ENCODE measurements at places on chromosomes 1 and 21.

DNA sequence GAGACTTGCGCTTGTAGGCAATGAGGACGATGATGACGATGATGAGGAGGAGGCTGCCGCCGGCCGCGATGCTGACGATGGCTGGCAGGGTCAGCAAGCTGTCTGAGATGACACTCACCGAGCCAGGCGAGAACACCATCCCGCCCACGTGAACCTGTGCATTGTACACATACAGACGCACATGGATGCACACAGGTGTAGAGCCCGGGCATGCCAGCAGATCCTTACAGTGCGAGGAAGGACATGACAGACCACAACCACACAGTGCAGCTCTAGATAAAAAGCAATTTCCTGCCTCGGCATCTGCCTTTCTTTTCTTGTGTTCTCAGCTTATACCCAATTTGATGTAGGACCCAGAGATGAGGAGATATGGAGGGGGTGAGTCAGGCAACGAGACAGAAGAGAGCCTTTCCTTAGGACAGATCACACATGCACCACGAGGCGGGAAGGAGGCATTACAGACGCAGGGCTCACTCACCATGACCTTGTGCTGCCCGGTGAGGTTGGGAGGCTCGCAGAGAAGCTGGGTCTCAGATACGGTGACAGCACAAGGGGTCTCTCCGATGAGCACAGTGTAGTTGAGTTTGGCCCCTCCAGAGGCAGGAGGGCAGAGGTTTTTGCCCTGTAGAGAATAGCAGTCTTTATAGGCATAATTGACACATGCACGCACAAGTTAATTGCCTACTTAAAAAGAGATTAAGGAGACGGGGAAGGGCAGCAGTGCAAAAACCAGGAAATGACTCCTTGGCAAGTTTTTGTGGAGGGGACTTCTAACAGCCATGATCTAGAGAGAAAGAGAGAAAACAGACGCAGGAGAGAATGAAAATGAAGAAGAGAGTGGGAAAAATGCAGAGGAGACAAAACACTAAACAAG is 133.9 kb upstream of the CD34 start:
- DNase-seq, result no peak

DNA sequence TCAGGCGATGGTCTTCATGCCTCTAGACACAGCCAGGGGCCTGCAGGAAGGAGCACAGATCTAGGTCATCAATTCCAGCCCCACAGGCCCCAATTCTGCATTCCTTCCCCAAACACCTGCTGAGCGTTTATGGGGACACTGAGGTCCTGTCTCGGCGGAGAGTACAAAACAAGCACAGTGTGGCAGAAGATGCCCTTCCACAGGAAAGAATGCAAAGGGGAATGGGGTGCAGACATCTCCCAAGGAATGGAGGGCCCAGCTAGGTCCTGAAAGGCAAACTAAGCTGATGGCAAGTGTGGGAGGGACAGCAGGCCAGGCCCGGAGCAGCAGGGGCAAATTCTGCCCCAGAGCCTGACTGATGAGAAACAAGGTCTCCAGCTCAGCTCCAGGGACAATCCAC is 3.5 kb upstream of the S100A8 start:
- DNase-seq, result no peak

DNA sequence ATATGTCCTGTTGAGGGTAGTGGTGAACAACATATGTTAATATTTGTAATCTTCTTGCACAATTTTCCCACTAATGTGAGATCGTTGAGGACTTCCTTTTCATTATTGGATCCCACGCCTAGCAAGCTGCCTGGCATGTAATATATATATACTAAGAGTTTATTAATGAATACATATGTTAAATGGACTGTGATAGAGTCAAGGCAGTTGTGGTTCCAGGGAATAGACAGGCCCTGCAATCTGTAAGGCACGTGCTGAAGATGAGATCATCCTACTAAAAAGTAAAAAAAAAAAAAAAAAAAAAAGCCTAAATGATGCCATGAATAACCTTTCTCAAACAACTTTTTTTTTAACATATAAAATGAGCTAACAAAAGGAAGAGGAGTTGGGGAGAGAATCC is 28.9 kb downstream of the PLPPR5 start:
- no peak for DNase-seq

DNA sequence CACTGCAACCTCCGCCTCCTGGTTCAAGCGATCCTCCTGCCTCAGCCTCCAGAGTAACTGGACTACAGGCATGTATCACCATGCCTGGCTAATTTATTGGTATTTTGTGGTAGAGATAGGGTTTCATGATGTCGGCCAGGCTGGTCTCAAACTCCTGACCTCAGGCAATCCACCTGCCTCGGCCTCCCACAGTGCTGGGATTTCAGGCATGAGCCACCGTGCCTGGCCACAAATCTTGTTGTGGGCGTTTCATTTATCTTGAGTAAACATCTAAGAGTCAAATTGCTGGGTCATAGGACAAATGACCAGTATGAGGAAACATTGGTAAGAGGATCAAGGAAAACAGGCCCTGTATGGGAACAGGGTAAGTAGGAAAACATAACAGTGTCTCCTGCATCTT is 17.9 kb downstream of the TMEM200B start:
- DNase-seq, result no peak

DNA sequence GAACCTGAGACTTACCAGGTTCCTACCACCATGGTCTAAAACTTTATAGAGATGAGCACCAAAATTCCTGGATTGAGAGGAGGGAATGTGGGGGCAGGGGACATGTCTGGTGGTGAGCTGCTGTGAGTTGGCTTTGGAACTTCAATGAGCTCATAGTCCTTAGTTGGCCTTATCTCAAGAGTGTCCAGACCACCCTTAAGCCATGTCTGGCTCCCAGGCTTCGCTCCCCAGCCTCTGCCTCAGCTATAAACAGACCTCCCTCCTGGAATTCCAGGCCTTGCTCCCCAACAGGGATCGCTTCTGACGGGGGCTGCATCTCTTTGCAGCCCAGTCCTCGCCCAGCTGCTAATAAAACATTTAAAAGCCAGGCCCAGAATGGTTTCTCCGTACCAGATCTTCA is 19.5 kb downstream of the ATF3 start:
- no peak for DNase-seq

- DNase-seq, result no peak
Measured at GRCh38 chr1:246629976-246630375, 63.7 kb downstream of the CNST start.

- peak; percentile 50 for DNase-seq
Measured at GRCh38 chr1:234608911-234609690, 877 bp downstream of the IRF2BP2 start.

GRCh38 chr1:64921771-64922170 is 44.6 kb downstream of the JAK1 start:
- DNase-seq, result no peak

- peak; percentile 52 for DNase-seq
Measured at GRCh38 chr21:41564871-41565274, 56.9 kb upstream of the TMPRSS2 start.

- DNase-seq, result peak; percentile 90
Measured at GRCh38 chr1:245751116-245751515, 596.3 kb downstream of the KIF26B start.

DNA sequence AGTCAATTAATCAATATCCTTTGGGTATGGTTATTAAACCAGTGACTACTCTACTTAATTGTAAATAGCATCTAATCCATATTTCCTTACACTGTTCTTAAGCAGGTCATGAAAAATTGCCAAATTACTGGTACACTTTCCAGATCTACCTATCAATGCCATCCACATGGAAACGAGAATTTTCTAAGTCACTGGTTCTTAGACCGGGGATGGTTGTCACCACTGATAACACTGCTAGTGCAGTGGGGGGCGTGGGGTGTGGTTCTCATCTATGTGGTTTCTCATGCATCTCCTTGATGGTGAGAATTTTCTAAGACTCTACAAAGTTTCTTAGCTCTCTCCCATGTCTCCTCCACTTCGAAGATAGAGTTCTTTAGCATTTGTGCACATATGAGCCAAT is 63.7 kb upstream of the COG2 start:
- no peak for DNase-seq

DNA sequence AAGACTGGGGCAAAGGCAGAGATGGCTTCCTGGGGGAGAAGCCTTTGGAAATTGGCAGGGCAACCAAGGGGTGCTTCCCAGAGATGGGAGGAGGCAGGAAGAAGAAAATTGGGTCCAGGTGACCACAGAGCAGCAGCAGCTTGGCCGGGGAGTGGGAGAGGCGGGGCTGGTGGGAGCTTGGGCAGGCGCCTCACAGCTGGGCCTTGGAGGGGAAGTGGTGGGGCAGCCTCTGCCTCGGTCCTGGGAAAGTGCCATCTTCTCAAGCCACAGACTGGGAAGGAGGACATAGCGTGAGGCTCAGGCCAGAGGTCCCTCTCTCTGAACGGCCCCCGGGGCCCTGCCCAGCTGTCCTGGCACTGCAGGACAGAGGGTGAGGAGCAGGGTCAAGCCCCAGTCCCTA is 24.0 kb upstream of the WASF2 start:
- no peak for DNase-seq

DNA sequence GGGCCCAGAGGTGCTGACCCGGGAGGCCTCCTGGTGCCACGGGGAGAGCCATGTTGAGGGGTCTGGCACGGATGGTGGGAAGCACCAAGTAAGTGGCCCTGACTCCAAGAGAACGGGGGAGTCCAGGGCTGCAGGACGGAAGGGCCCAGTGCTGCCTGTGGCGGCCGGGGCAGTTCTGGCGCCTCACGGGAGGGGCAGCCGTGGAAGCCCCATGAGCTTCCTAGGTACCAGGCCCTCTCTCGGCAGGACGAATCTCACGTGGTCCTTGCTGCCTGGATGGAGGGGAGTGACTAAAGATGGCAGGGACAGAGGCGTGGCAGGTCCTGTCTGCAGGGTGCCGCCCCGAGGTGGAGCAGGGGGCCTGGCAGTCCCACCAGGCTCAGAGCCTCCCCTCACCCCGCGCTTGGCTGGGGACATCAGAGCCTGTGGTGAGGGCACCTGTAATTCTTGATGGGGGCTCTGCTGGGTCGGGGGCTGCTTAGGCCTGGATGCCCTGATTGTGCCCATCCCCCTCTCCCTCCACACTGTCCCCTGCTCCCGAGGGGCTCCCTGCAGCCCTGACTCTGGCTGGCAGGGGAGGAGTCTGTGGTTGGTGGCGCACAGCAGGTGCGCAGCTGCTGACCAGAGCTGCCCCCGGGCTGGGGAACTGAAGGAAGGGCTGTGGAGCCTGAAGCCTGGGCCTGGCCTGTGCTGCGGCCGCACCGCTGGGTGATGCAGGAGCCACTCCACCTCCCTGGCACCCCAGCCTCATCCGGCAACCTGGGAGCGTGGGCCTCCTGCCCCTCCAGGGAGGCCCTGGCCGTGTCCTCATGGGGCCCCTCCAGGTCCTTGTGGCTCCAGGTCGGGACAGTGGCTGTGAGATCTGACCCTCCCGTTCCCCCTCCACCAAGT is 31.4 kb downstream of the POFUT2 start:
- no peak for DNase-seq

DNA sequence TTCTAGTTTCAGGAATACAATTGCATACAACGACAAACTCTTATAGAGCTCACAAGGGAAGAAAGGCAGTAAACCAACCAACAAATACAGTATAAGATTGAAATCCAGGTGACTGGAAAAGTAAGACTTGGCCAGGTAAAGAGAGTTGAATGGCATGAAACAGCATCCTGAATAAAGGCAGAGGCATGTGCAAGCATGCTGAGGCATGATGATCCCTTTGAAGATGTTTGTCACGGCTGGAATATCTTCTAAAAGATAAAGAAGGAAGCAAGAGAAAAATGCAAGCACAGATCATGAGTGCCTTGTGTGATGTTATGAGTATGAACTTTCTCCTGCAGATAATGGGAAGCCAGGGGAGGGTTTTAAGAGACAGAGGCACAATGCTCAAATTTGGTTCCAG is 83.3 kb upstream of the SPATA6 start:
- no peak for DNase-seq

DNA sequence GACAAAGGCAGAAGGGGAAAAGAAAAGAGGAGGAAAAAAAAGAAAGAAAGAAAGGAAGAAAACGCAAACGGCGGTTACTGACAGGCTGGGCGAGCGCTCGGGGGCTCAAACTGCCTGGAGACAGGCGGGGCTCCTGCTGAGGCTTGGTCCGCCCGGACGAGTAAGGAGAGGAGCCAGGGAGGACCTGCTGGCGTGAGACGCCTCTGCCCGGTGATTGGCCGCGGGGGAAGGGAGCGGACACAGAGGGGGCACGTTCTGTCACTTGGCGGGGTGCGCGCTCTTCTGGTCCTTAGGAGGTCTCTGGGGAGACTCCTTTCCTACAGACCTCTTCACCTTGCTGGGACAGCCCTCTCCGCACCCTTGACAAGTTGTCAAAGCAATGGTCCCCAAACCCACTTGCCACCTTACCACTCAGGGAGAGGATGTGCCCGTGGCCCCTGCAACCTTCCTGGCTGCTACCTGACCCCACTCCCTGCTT is 791 bp upstream of the PIK3R3 start:
- DNase-seq, result no peak

DNA sequence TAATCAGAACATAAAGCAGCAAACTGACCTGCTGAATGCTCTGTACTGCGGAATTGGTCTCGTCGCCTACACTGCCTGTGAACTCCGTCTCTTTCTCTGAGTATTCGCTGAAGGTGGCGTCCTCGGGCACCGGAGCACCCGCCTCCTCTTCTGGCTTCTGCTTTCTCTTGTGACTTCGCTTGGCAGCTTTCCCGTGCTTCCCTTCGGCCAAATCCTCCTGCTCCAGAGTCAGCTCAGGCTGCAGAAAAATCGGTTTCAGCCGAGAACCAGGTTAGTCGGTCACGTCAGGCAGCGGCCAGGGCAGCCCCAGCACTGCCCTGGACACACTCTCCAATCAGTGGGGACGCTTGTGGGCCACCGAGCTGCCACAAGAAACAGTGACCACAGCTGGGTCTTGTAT is 35.8 kb upstream of the RIPK4 start:
- peak; percentile 48 for DNase-seq

DNA sequence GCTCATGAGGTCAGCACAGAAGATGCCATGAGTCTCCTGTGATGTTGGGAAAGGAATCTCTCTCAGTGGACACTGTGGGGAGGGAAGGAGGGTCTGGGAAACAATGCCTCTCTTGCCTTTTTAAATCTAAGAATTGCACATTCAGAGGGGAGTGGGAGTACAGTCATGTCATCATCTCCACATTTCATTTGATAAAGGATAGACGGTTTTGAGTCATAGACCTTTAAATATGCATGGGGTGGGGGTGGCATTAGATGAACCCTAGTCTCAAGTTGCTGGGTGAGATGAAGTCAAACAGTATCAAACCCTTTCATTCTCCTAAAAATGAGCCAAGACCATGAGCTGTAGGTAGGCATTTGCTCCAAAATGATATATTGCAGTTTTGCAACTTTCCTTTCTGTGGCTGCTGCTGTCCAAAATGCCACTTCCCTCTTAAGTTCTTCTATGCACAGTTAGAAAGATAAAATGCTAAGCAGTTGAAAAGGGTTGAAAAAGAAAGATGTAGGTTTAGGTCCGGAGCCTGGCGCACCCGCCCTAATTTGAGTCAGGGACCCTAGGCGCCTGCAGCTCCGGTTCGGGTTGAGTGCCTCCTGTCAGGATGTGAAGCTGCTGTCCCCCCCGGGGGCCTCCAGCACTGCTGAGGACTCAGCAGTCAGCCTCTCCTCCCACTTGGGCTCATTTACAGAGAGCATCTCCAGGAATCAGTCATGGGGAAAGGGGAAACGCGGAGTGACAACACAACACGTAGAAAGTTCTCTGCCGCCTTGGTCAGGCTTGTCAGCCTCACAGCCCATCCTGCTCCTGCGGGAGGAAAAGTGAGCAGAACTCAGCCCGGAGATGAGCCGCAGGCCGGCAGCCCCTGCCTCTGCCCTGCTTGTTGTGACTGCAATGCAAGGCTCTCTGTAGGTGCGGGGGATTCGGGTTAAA is 479.3 kb upstream of the RUNX1 start:
- DNase-seq, result peak; percentile 22
